ENCODE measurements at places on chromosomes 1 and 21.
A peak's percentile ranks its signal among the peaks of the same experiment; 100 is the strongest.

- DNase-seq: no peak
Observed at GRCh38 chr1:203769505-203770343, 4.7 kb downstream of the LAX1 start.

GRCh38 chr1:150281221-150281757 lies 1.1 kb upstream of the CIART start:
- no peak for DNase-seq

GRCh38 chr21:39637197-39637970 lies 24.6 kb downstream of the B3GALT5 start:
- DNase-seq: peak; percentile 71

- no peak for DNase-seq
Observed at GRCh38 chr1:156826630-156827029, 10.0 kb upstream of the SH2D2A start.

GRCh38 chr1:210233495-210234328 lies 1.1 kb downstream of the SERTAD4 start:
- peak; percentile 51 for DNase-seq

DNA sequence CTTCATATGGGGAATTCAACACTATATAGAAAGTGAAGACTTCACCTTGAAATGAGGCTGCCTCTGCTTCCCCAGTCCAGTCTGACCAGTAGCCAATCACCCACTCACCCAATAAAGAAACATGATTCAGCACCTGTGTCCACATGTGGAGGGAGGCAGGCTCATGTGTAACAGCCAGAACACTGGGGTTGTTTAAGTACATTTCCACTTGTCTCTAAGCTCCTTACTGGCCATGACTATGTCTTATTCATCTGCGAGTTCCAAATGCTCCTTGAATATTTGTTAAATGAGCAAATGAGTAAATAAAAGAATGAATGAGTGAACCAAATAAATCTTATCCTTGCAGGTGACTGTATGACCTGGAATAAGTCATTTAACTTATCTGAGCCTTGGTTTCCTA lies 100.1 kb downstream of the BRINP2 start:
- no peak for DNase-seq

- no peak for DNase-seq
Observed at GRCh38 chr1:247638011-247638410, 32.6 kb downstream of the OR2G3 start.

DNA sequence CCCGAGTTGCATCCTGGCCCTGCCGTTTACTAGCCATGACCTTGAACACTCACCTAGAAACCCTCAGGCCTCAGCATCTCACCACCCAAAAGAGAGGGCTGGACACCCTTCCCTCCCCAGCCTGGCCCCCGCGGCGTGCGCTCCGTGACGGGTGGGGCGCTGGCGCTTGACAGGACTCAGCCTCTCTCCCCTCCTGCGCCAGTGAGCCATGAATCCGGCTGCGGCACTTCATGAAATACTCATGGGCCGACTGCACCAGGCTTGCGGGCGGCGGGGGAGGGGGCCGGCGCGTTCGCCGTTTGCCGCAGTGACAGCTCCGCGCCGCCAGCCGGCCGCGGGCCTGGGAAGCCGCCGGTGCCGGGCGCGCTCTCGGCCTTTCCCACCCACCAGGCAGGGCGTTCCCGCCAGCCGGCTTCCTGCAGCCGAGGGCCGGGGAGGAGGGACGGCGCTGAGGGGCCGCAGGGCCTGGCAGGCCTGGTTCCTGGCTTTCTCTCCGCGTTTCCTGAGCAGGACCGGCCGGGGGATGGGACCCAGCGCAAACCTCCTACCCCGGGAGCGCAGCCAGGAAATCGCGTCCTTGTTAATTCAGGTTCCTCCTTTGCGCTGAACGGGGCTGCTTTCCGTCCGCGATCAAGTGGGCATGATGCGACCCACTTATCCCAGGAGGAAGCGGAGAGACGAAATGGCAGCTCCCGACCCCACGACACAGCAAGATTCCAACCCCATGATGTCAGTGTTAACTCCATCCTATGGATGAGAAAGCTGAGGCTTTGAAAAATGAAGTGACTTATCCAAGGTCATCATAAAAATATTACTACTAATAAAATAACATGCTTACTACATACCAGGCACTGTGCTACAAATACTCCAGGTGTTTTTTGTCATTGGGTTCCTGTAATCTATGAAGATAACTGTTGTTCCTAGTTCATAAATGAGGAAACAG lies 9.1 kb upstream of the LUZP1 start:
- DNase-seq: no peak

DNA sequence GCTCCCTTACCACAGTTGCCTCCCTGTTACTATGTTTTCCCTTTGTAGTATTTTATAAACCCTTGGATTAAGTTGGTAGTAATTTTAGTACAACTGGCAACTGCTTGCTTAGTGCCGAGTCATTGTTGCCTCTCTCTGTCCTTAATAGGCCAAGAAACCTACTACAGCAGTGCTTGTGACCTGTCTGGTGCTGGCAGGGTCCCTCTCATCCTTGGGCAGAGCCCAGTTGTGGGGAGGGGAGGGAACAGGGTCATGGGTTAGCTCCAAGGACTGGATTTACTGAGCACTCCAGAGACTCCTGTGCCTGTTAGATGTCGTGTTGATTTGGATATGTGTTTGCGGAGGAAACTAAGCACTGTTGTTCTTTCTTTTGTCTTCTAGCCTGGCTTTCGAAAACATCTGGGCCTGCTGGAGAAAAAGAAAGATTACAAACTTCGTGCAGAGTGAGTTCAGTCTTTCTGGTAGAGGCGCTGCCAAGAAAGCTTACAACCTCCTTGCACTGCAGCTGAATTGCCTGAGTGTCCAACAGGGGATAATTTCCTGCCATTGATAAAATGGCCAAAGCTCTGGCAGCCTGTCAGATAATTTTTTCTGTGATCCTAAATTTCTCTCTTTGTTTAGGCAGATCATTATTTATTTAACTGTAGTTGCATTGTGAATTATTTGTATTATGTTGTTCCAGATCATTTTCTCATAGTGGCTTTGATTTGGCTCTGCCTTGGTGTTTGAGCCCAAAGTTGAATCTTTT lies 3.6 kb downstream of the UTP11 start:
- no peak for DNase-seq

DNA sequence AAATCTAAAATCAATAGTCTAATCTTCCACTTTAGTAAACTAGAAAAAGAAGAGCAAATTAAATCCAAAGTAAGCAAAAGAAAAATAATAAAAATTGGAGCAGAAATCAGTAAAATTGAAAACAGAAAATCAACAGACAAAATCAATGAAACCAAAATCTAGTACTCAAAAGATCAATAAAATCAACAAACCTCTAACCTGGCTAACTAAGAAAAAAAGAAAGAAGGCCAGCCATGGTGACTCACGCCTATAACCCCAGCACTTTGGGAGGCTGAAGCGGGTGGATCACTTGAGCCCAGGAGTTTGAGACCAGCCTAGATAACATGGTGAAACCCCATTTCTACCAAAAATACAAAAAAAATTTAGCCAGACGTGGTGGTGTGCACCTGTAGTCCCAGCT lies 22.8 kb downstream of the PDIK1L start:
- no peak for DNase-seq

DNA sequence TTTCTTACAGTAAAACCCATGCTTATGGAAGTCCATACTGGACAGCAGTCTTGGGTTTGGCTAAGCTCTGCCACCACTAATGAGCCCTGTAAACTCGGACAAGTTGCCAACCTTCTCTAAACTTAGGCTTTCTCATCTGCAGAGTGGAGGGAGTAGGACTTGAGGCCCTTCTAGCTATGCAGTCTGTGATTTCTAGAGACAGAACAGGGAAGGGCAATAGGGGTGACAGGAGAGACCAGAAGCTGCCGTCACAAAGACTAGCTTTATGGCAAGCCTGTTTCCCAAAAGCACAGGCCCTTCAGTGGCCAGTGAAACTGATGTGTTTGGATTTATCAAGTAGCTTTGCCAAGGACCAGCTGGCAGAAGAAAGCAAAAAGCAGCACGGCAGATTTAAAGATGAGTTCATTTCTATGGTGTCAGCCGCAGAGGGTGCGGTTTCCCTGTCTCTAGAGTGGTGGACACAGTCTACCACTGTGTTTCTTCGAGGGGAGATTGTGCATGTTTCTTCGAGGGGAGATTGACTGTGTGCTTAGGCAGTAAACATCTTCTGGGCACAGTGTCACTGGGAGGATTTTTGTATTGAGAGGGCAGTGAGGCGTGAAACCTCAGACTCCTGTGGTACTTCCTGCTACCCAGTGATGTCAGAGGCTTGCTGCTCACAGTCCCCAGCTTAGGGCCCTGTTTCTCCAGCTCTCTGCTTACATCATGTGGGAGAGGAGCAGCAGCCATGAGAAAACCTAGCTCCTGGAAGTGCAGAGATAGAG lies 119.0 kb downstream of the ROR1 start:
- DNase-seq: no peak

DNA sequence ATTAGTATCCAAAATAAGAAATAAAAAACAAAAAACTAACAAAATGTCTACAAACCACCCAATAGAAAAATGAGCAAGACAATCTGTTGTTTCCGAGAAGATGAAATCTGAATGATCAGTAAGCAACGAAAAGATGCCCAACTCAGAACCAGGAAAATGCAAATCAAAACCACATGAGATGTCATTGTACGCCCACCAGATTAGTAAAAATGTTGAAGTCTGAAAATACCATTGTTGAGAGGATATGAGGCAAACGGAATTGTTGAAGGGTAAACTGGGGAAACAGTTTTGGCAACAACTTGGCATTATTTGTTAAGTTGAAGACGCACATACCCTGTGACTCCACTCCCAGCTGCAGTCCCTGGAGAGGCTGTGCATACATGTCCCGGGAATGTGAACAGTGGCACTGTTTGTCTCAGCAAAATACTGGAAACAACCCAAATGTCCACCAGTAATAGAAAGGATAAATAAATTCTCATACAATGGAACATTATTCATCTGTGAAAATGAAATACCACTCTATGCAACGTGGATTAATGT lies 10.6 kb downstream of the ZBTB17 start:
- DNase-seq: no peak

- no peak for DNase-seq
Observed at GRCh38 chr1:32337855-32338636, 2.0 kb upstream of the MARCKSL1 start.

DNA sequence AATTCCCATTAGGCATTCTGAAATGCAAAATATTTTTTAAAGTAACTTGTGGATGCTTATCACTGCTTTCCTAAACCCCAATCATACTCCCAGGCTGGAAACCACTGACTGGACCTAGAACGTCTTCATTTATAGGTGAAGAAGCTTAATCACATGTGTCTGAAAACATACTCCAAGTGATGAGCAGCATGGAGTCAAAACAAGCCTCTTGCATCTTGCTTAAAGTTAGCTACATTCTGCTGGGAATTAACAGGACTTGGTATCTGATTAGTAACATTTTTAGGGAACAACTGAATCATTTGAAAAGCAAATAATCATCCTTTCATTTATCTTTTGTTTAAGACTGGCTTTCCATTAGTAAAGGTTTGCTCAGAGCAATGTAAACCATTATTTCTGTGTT lies 105.7 kb downstream of the AK5 start:
- DNase-seq: no peak

DNA sequence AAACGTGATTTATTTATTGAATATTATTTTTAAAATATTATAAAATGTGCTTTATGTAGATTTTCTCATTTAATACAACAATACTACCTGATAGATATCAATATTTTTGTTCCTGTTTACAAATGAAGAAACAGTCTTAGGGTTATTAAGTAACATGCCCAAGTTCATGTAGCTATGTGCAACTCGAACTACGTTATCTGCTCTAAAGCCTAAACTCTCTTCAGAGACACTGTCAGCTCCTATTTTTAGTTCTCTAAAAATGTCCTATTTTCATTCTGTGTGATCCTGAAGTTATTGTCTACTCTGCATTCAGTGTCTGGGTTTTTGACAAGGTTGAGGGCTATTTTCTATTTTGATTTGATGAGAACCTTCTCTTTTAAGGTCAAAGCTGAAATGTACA lies 550.1 kb upstream of the B3GALT2 start:
- no peak for DNase-seq

- peak; percentile 92 for DNase-seq
Observed at GRCh38 chr1:109397581-109398342, at the start of gene SORT1. Gene SORT1 (minus strand): TSS chr1:109397918. CDS start chr1:109397892, 26 bp downstream.

GRCh38 chr21:38780879-38781278 lies 24.9 kb upstream of the ETS2 start:
- DNase-seq: no peak

DNA sequence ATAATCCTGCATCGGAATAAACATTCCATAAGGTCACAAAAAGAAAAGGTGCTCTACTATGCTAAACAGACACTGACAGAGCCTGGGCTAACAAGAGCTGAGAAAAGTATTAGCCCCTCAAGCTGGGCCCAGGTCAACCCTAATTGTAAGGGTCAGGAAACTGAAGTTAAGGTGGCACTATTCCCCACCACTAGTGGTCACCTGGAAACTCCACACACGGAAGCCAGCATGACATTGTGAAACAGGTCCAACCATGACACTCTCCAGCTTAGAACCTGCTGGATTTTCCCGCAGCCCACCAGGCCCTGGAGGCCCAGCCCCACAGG lies 1.2 kb downstream of the PTTG1IP start:
- DNase-seq: no peak

GRCh38 chr1:155175927-155176371 lies 2.3 kb downstream of the TRIM46 start:
- no peak for DNase-seq

GRCh38 chr1:230459465-230459864 lies 33.3 kb upstream of the PGBD5 start:
- DNase-seq: no peak

GRCh38 chr1:23616292-23616824 lies 57.1 kb upstream of the ID3 start:
- no peak for DNase-seq

DNA sequence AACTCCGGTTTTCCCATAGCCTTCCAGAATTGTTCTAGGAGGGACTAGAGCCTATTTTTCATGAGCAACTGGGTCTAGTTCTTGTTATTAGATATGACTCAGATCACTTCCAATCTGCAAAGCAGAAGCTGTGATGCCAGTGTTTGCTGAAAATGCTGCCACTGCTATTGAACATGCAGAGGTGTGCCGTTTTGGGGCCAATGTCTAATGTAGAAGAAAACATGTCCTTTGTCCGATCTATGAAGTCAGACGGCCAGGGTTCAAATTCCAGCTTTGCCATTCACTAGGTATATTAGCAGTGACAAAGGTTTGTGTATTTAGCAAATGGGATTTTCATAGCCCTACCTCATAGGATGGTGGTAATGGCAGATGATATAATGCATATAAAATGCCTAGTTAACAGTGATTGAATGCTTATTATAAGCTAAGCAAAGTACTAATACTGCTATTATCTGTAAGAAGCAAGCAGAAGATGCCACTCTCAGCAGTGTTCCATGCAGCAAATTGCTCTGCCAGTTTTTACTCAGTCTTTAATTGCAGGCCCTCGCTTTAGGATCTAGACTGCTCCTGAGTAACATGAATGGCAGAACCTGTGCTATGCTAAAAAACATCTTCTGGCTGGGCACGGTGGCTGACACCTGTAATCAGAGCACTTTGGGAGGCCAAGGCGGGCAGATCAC lies 40.1 kb upstream of the CXADR start:
- no peak for DNase-seq
